Stimulated activated CD4-positive, alpha-beta T cell treated with anti-CD3 and anti-CD28 coated beads, Interleukin-1b, Interleukin-23, amount 100 ng/mL, for 1 hour (primary cell): ENCODE measurements at places on chromosomes 13 and 19.

- DNase-seq: no peak
These were observed 534 bp downstream of the STK24 start for GRCh38 chr13:98576200-98576945.

GRCh38 chr19:29622166-29623070 is 16.3 kb downstream of the POP4 start:
- no peak for DNase-seq

- no peak for DNase-seq
These were observed 73.5 kb downstream of the PEPD start for GRCh38 chr19:33448159-33448516.

DNA sequence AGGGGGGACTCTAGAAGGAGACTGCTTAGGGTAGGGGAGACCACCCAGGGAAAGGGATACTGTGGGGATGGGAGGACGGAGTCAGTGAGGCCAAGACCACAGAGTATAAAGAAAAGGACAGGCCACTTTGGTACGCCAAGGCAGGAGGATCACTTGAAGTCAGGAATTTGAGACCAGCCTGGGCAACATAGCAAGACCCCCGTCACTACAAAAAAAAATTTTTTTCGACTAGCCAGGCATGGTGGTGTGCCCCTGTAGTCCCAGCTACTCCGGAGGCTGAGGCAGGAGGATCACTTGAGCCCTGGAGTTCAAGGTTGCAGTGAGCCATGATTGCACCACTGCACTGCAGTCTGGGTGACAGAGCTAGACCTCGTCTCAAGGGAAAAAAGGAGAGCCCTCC is 6.6 kb downstream of the IFNL3 start:
- no peak for DNase-seq

- DNase-seq: no peak
These were observed at the start of gene ENOX1 for GRCh38 chr13:43786766-43787517. ENOX1 (minus strand) TSS chr13:43786972.

- DNase-seq: peak; percentile 7
These were observed 14.2 kb downstream of the ONECUT3 start for GRCh38 chr19:1767464-1767933.

DNA sequence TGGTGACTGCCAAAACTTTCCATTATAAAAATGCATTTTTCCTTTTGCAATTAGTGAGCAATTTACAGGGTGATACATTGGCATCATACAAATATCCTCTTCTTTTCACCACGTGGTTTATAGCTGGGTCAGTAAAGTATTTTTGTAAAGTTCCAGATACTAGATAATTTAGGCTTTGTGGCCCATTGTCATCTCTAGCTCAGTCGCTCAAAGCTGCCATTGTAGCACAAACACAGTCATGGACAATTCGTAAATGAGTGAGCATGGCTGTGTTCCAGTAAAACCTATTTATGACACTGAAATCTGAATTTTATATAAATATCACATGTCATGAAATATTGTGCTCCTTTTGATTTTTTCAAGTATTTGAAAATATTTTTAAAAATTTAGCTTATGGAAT is 162.9 kb downstream of the USP12 start:
- DNase-seq: no peak

- DNase-seq: no peak
These were observed 46.8 kb upstream of the FNDC3A start for GRCh38 chr13:48928757-48929430.

- DNase-seq: no peak
These were observed 8.1 kb upstream of the ARL11 start for GRCh38 chr13:49620170-49620621.

- no peak for DNase-seq
These were observed 75.8 kb upstream of the FRY start for GRCh38 chr13:31955741-31956140.

GRCh38 chr13:25181597-25181996 is 9.5 kb upstream of the AMER2 start:
- DNase-seq: no peak

- no peak for DNase-seq
These were observed 191.0 kb downstream of the SHISA2 start for GRCh38 chr13:25860862-25861261.

DNA sequence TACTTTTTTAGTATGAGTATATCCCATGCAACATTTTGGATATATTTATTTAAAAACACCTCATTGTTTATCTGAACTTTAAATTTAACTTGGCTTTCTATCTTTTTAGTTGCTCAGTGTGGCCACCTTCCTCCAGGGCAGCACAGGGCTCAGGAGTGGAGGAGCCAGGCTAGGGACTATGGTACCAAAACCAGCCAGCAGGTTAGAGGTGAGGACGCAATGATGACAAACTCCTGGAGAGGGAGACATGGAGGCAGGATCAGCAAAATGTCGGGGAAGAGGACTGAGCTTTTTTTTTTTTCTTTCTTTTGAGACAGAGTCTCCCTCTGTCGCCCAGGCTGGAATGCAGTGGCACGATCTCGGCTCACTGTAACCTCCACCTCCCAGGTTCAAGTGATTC is 29.6 kb upstream of the CALM3 start:
- no peak for DNase-seq

GRCh38 chr19:18130523-18131242 is 22.3 kb upstream of the PIK3R2 start:
- DNase-seq: no peak

GRCh38 chr13:101152184-101152583 is 264.1 kb downstream of the NALCN start:
- DNase-seq: no peak

GRCh38 chr19:7115721-7116120 is 46.2 kb downstream of the ZNF557 start:
- no peak for DNase-seq

DNA sequence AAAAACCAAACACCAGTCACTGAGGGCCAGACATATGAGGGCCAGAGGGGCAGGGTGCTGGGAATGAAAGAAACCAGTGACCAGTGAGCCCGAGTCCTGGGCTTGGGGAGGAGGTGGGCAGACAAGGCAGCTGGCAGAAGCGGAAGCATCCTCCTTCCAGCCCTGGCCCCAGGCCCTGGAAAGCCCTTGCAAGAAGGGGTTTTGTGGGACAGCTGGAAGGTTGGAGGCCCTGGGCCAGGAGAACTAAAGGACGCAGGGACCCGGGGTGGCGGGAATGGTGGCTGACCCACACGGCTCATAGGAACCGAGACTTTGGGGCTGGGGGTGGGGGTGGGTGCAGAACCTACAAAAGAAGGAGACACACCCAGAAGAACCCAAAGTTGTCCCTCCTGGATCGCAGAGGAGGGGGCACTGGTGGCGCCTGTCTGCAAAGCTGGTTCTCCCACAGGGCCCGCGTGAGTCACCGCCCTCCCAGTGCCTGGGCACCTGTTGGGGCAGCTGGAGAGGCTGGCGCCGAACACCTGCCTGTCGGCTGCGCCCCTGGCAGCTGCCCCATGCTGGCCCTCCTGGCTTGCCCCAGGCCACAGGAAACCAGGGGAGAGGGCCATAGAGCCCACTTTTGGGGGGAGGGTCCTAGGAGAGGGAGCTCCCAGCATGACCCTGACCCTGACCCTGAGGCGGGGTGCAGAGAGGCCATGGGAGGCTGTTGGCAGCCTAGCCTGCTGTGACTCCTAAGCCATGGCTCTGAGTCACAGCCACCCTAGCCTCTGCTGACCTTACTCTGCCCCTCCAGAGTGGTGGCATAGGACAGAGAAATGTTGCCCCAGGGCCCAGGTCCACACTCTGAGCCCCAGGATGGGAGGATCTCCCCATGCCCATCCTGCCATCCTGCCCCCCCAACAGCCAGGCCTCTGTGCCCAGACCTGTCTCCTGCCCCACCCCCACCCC is 802 bp downstream of the DMPK start:
- no peak for DNase-seq

- DNase-seq: no peak
These were observed 519.5 kb downstream of the SUCLA2 start for GRCh38 chr13:47481536-47481935.

DNA sequence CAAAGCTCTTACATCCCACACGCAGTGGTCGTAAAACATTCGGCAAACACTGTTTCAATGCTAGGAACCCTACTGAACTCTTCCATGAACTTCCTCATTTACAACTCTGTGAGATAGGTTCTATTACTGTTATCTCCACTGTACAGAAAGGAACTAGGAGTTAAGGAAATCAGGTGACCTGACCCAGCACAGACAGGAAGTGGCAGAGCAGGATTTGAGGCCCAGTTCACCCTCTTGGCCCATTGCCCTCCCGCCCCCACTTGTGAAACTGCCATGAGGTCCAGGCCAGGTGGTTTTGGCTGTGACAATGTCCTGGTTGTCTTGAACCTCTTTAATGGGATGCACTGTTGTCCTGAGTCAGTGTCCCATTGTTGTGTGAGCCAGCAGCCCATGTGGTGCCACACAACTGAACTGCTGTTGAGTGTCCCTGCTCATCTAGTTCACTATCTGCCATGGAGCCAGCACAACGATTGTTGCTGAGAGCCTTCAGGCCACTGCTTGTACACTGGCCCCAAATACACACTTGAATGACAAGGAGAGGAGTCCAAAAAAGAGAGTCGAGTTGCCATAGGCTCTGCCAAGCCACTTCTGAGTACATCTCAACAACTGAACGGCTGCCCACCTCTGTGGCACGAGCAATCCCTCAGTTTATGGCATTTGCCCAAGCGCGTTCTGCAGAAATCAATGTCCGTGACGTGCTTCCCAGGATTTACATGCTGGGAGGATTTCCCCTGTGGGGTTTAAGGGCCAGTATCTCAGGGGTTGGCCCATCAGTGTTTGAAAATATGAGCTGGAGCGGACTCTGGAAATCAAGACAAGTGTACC is 484.6 kb downstream of the TSHZ3 start:
- DNase-seq: no peak

- no peak for DNase-seq
These were observed 260.8 kb downstream of the DNAJC15 start for GRCh38 chr13:43284162-43284561.

DNA sequence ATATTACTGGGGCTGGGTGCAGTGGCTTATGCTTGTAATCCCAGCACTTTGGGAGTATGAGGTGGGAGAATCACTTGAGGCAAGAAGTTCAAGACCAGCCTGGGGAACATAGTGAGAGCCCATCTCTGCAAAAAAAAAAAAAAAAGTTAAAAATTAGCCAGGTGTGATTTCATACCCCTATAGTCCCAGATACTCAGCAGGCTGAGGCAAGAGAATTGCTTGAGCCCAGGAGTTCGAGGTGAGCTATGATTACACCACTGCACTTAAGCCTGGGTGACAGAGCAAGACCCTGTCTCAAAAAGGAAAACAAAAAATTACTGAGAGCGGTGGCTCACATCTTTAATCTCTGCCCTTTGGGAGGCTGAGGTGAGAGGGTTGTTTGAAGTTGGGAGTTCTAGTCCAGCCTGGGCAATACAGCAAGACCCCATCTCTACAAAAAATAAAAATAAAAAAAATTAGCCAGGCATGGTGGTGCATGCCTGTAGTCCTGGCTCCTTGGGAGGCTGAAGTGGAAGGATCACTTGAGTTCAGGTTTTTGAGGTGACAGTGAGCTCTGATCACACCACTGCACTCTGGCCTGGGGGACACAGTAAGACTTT is 87.5 kb downstream of the ZMYM2 start:
- no peak for DNase-seq

- no peak for DNase-seq
These were observed 27.3 kb upstream of the SPATA13 start for GRCh38 chr13:24133021-24133795.
